ENCODE measurements at places on chromosomes 2 and 18.

- DNase-seq, result no peak
Measured at GRCh38 chr18:58208207-58208932, 164.3 kb downstream of the NEDD4L start.

DNA sequence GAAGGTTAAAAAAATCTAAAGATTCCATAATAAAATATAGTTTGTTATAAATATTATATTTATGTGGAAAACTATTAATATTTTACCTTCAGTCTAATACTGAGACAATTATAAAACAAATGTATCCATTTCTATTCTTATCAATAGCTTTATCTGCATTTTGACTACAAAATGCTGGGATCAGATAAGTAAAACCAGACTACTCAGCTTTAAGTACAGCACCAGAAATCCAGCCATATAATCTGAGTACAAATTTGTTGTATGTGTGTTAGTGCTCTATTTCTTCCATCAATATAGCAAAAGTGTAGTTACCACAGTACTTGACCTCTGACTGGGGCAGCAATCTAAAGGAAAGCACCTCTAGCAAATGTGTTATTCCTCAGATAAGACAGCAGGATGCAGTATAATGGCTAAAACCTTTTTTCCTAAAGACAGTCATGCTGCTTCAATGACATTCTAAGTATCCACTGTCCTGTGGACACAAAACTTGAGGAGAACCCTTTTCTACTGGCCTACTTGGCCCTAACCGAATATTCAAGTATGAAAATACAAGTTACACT is 68.1 kb downstream of the OLA1 start:
- no peak for DNase-seq

DNA sequence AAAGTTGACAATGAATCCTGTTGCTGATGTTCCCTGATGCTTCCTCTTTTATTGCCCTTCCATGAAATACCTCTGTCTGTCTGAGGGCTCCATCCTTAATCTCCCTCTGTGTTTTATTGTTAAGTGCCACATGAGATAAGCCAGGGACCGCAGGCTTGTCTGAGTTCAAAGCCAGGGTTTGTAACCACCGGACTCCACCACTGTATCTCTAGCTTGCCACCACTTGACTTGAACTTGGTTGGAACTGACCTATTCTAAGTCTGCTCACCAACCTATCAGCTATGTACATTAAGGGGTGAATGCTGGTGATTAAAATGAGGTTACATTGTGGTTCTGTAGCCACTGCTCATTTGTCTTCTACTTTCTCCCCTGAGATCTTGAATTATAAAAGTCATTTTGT is 328.5 kb upstream of the ZEB2 start:
- no peak for DNase-seq

DNA sequence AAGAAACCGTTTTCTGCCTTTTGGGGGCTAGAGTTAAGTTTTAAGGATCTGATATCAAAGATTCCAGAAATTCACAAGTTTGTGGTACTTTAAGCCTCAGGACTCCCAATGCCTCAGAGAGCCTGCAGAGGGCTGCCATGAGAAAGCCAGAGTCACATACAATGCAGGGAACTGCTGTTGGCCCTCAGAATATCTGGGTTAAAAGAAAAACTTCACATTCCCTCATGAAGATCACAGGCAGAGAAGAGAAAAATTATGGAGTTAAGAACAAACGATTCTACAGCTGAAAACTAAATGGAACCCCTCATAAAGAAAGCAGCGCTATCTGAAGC is 39.5 kb downstream of the HDAC4 start:
- no peak for DNase-seq

- no peak for DNase-seq
Measured at GRCh38 chr2:54416166-54416813, 39.8 kb upstream of the SPTBN1 start.

DNA sequence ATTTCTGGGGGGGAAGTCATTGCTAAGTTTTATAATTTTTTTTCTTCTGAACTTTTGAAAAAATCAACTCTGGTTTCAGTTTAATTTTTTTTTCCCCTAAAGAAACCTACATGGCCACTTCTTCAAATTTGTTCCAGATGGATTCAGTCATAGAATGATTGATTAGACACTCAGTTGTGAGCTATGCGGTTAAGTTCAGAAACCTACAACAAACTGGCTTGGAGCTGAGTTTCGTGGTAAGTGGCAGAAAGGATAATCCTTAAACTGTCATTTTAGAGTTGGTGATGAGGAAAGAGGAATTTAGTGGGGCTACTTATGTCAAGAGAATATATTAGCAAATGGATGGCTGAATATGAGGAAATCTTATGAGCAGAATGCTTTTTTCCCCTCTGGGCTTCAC is 23.7 kb downstream of the EFEMP1 start:
- no peak for DNase-seq

GRCh38 chr2:241011296-241011600 is 12.8 kb downstream of the SNED1 start:
- DNase-seq, result no peak

DNA sequence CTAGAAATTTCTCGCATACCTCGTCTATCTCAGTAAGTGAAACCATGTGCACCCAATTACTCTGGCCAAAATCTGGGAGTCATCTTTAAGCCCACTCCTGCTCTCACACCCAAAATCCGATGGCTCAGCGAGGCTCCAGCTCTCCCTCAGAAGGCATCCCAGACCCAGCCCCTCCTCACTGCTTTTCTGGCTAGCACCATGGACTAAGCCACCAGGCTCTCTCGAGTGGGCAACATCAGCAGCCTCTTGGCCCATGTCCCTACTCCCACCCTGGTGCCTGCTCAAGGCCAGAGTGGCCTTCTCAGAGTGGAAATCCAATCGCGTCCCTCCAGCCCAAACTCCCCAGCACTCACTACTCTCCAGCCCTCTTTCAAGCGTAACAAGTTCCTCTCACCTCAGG is 27.2 kb downstream of the TNS1 start:
- DNase-seq, result no peak

- DNase-seq, result no peak
Measured at GRCh38 chr2:242012956-242013764, 143.6 kb downstream of the RTP5 start.

DNA sequence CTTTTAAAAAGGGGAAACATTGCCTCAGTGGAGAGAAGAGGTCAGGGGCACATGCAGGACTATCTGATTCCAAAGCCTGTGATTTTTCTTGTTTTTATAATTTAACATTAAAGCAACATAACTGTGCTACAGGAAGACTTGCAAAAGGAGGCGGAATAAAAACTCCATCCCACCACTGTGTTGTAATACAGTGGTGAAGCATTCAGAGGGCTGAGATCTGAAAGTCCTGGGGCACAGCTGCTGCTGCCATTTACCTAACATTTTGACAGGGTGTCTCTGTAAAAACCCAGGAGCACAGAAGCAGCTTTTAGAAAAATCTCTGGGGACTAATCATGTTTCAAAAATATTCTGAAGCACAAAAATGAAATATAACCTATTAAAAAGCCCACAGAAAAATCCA is 97.6 kb downstream of the GRB14 start:
- no peak for DNase-seq

GRCh38 chr2:209773377-209773776 is 1.7 kb downstream of the UNC80 start:
- DNase-seq, result no peak

DNA sequence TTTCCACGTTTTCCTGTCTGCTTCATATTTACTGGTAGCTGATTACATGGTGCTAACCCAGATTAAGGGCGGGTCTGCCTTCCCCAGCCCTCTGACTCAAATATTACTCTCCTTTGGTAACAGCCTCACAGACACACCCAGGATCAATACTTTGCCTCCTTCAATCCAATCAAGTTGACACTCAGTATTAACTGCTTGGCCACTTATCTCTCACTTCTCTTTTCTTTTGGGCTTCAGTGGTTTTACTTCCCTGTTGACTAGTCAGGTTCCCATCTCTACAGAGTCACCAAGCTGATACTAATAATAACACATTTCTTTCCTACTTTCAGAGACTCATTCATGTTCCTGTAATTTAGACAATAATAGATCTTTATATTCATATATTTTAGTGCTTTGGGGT is 302.2 kb upstream of the MAP2 start:
- DNase-seq, result no peak

GRCh38 chr2:239526666-239527415 is 126.0 kb upstream of the HDAC4 start:
- DNase-seq, result no peak

GRCh38 chr2:55883357-55883756 is 40.2 kb downstream of the EFEMP1 start:
- no peak for DNase-seq
